ENCODE measurements at places on chromosomes 3 and 15.

- no peak for DNase-seq
These were observed 701 bp downstream of the EIF5A2 start for GRCh38 chr3:170907637-170908234.

DNA sequence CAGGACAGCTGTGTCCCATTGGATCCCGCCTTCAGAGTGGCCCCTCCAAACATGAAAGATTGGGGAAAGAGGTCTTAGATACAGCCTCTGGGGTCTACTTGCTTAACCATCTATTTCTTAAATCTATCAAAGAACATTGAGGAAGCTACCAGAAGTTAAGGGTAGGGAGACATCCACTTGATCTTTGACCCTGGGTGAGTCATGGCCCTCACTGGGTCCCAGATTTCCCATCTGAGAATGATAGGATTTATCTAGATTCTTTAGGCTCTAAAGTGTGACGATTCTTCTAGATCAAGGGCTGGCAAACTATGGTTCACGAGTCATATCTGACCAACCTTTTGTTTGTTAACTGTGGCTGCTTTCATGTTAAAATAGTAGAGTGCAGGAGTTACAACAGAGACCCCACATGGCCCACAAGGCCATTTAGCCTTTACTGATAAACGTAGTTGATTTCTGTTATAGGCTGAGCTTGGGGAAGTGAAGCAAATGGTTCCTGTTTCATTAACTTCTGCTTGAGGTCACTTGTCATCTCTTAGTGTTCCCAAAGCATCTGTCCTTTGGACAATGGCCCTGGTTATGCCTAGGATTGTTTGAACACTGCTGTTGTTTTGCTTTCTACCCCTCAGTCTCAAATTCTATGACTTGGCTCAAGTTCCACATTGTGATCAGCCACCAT lies 8.0 kb downstream of the MUC13 start:
- no peak for DNase-seq

DNA sequence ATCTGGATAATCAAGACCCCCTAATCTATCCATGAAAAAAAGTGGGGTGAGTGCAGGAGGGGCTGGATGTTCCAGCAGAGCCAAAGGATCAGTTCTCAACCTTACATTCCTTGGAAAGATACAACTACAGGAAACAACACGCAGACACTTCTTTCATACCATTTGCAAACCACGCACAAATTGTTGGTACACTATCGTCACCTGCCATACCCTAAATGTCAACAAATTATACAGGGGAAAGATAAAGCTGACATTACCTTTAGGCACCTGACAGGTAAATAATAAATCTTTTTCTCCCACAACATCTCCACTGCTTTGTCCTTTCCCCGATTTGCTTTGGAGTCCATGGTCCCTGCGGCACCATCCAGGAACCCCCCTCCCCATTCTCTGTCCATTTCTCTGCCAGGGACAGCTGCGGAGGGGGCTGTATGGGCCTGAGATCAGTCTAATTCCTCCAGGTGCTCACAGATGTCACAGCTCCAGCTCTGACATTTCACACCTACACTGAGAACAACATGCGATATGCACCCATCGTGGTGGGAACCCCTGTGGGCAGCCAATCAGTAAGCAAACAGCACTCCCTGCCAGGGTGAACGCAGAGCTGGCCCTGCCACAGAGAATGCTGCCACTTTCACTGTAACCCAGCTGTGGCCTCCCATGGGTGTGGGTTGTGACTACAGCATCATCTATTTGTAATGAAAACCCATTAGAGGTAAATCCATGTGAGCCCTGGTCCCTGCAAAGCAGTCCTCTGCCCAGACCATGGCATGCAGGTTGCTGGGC lies 37.7 kb upstream of the BCL2L10 start:
- DNase-seq: no peak

- DNase-seq: no peak
These were observed 188.3 kb downstream of the ECT2 start for GRCh38 chr3:172938788-172939187.

DNA sequence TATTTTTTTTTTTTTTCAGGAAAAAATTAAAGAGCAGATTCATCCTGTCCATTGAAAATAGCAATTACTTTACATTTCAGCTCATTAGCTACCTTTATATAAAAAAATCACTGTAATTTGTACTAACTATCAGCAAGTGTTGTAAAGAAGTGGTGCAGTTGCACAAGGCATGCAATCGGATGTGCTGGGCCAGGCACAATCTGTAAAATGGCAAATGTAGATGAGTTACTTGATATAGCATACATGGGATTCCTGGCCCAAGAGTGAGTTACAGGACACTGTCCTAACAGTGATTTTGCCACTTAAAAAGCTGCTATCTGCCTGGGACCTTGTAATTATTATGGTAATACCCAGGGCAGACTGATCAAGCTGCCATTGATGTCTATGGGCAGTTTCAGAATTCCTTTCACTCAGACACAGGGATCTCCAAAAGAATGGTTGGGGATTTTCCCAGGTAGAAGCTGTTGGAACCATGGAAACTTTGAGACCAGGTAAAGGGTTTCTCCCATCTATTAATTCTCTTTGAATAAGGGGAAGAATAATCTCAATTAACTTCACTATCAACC lies 182.2 kb upstream of the ICE2 start:
- DNase-seq: no peak

DNA sequence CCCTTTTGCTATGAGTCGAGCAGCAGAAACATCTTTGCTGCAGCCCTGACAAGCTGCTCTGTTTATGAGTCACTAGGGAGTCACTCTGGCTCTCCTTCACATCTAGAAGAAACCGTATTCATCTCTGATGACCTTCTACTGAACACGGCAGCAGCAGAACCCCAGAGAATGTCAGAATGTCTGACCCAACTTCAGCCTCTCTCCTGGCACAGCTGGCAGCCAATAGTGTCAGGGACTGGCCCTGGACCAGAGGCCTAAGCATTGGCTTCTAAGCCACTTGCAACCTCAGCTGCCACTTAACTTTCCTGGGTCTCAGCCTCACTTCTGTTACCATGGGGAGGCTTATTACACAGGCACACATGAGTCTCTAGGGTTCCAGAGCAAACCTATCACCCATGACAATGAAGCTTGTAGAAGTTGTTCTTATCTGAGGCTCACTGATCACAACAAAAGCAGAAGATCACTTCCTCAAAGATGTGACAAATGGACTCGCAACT lies 184.1 kb upstream of the TLE3 start:
- no peak for DNase-seq

DNA sequence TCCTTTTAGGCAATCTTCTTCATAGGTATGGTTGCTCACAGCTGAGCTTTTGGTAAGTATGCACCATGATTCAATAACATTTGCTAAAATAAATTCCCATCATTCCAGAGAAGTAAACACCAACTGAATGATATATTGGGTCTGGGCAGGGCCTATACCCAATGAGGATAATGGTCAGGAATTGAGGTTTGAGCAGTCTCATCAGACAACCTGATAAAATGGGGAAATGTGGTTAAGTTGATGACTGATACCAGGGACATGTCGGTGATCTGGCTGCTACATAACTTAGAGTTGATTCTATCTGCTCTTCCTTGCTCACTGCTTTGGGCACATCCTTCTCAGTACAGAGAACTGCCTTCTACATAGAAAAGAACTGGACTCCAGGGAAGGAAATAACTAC lies 92.9 kb downstream of the GPR156 start:
- no peak for DNase-seq

DNA sequence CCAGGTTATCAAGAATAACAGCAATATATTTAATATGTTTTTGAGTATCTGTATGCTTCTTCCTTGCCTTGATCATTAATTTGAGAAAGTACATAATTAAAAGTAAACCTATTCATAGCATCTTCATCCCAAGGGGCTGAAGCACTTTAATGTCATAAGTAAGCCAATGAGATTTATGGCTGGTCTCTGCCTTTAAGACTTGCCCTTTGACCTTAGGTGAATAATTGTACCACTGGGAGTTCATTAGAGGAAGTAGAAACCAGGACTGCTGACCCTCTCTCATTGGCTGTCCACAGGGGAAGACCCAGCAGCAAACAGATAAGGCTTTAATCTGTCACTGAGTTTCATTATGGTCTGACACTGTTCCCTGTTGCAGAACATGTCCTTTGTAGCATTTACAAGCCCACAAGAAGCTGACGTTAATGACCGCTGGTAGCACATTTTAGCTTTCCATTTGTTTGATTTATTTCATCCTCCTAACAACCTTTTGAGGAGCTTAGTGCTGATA lies 16.3 kb upstream of the ERC2 start:
- DNase-seq: no peak

- no peak for DNase-seq
These were observed 183.7 kb upstream of the NAALADL2 start for GRCh38 chr3:174675406-174675805.

DNA sequence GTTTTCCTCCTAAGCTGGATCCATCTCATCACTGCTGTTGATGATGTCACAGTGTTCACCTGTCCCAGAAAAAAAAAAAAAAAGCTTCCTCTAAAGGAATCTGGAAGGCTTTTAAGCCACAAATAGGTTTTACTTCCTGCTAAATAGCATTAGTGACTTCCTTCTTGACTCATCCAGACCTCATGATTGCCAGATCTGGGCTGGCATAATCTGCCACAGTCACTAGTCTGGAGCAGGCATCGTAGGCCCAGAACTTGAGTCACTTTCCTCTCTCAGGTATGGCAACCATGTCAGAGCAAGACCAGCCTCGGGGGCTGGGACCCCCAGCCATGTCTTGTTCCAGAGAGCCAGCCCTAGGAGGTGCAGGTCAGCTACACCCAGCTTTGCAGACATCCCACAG lies 266.5 kb upstream of the CADM2 start:
- DNase-seq: no peak

- DNase-seq: no peak
These were observed 193.9 kb downstream of the TLE3 start for GRCh38 chr15:69903470-69904469.

GRCh38 chr15:88246081-88246480 lies 10.5 kb downstream of the NTRK3 start:
- no peak for DNase-seq

GRCh38 chr3:23549148-23549910 lies 256.4 kb upstream of the UBE2E1 start:
- DNase-seq: no peak

GRCh38 chr3:22231061-22231460 lies 480.1 kb upstream of the ZNF385D start:
- no peak for DNase-seq

DNA sequence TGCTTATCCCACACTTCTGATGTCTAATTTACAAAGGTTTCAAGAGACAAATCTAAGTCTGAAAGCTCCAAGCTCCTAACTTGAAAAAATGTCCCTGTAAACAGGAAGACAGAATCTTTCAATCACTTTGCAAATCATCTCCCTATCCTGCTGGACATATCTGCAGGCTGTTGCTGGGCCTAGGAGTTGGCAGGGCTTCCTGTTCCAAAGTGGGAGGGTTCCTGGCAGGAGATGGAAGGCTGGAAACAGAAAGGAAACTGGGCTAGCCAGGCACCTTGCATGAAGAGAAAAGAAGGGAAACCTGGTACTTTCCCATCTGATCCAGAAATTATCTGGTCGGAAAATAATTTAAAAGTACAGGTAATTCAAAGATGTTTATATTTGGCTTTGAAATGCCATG lies 227.3 kb upstream of the IL12A start:
- DNase-seq: no peak

- no peak for DNase-seq
These were observed 368.5 kb upstream of the STAC start for GRCh38 chr3:36011791-36012190.

GRCh38 chr3:156291272-156292123 lies 171.1 kb downstream of the KCNAB1 start:
- no peak for DNase-seq

GRCh38 chr3:8665407-8665896 lies 20.9 kb upstream of the SSUH2 start:
- DNase-seq: no peak

- DNase-seq: peak; percentile 85
These were observed 60.5 kb downstream of the SPTSSB start for GRCh38 chr3:161310649-161311423.

DNA sequence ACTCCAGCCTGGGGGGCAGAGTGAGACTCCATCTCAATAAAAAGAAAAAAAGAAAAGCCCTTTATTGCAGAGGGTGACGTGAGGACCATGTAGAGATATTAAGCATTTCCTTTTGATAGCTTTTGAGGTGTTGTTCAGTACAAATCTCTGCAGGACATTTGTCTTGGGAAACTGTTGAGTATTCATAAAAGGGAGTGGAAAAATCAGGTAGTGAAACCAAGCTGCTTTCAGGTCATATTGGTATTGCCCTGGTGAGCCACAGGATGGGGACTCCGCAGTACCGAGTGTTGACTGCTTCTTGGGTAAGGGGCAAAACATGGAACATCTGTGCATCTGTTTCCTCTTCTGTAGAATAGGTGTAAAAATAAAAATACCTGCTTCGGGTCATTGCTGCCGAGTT lies 9.9 kb downstream of the ITPR1 start:
- DNase-seq: no peak

DNA sequence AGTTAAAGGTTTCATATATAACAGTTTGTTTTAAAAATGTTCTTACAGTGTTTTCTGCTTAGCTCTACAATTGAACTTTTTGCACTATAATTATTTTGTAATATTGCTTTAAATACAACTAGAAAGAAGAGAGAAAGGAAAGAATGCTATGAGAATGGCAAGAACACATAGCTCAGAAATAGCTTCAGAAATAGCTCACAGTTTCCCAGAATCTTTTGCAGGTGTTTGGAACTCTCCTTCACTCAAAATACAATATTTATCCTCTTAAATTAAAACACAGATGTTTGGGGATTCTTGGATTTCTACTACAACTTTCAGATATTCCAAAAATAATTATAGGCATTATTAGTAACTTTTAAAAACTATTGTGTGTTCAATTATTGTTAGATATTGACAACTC lies 658.0 kb upstream of the DPPA4 start:
- DNase-seq: no peak

DNA sequence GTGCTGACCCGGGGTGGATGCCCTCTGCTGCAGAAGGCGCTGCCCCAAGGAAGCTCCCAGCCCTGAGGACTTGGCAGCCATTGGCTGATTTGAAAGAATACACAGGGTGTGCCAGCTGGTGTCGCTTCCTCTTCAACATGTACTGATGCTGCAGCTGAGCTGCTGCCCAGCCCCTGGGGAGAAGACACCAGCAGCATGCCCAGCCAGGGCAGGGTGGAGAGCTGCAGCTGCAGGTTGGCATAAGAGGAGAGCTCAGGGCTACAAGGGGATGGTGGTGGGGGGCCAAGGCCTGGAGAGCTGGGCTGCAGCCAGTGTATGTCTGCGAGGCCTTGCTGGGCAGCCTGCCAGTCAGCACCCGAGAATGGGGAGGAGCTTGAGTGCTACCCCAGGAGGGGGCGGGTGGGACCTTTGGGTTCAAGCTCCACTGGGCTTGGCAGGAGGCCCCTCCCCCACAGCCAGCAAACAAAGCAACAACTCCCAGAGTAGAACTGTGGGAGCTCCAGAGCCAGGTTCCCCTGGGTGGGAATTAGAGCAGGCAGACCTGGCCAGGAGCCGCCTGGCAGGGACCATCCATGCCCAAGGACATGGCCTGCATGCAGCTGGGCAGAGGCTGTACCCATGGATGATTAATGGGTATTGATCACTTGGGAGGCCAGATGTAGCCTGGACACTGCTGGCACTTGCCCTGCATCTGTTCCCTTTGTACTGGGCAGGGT lies 9.2 kb upstream of the SEMA4B start:
- DNase-seq: no peak

GRCh38 chr15:84929795-84930603 lies 45.5 kb downstream of the SLC28A1 start:
- DNase-seq: no peak

GRCh38 chr3:8279886-8280550 lies 221.6 kb upstream of the LMCD1 start:
- no peak for DNase-seq

- no peak for DNase-seq
These were observed 243.1 kb upstream of the SETMAR start for GRCh38 chr3:4060064-4060463.

- DNase-seq: no peak
These were observed 166.5 kb upstream of the THRB start for GRCh38 chr3:24661175-24661584.

GRCh38 chr3:185658504-185658912 lies 72.4 kb downstream of the SENP2 start:
- no peak for DNase-seq
